ENCODE measurements at places on chromosomes 4 and X.
A peak's percentile ranks its signal among the peaks of the same experiment; 100 is the strongest.

GRCh38 chrX:7801711-7802110, 41.3 kb upstream of the VCX start:
- DNase-seq = no peak

- no peak for DNase-seq
Measured at GRCh38 chr4:25113915-25114904, 46.0 kb downstream of the SEPSECS start.

GRCh38 chr4:42452823-42453222, 55.5 kb downstream of the SHISA3 start:
- DNase-seq = no peak

DNA sequence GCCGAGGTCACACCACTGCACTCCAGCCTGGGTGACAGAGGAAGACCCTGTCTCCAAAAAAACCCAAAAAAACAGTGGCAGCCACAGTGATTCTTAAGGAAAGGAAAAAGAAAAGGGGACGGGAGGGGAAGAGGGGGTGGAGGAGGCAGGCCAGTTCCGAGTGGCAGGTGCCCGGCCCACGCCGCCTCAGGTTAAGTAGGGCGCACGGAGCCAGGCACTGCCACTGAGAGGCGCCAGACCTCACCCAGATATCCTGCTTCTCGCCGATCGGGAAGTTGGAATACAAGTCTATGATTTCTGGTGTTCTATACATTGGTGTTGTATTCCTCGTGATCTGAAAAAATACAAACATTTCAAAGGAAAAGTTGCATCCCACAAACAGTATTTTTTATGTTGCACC, 35.9 kb downstream of the GAK start:
- no peak for DNase-seq

DNA sequence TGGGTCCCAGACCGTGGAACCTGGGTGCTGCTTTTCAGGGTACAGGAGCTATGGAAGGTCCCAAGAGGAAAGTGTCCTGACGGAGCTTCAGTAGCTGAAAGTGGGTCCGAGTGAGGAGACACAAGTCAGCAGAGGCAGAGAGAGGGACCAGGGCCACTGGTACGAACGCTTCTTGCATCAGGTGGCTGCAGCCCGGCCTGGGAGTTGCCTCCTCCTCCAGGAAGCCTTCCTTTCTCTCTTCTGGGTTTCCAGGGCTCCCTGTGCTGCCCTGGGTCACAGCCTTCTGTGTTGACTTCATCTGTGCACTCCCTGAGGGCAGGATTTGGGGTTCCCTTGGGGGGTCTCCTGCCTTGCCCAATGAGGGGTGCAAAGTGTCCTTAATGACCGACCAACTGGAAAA, 94.5 kb downstream of the SORCS2 start:
- DNase-seq = no peak

GRCh38 chr4:186981161-186981560, 257.5 kb upstream of the FAT1 start:
- no peak for DNase-seq

DNA sequence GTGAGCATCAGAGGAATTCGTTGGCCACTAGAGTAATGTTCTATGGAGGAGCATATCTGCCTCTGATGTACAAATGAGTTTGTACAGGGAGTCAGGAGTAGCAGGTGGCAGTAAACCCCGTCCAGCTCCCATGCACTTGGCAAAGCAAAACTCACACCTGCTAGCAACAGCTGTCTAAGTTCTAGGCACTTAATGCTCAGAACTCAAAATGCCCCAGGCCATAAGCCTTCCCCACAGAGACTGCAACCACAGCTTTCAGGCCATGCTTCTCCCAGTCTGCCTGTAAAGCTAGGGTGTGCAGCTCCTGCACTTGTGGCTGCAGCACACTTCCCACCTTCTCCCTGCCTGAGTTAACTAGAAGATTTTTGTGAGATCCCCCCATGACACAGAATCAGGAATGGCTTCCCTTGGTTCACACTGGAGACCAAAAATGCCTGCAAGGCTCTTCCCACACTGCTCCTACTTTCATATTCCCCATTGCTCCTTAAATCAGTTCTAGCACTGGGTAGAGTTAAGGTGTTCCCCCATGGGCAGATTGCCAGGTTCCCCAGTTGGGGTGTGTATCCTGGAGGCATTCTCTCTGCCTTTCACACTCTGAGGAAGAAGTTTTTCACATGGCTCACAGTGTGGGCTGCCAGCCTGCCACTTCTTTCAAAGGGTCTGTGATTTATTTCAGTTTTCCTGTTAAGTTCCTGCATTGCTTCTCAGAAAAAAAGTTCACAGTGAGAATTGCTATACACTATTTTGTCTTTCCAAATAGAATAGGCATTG, 189.9 kb downstream of the STPG2 start:
- no peak for DNase-seq

DNA sequence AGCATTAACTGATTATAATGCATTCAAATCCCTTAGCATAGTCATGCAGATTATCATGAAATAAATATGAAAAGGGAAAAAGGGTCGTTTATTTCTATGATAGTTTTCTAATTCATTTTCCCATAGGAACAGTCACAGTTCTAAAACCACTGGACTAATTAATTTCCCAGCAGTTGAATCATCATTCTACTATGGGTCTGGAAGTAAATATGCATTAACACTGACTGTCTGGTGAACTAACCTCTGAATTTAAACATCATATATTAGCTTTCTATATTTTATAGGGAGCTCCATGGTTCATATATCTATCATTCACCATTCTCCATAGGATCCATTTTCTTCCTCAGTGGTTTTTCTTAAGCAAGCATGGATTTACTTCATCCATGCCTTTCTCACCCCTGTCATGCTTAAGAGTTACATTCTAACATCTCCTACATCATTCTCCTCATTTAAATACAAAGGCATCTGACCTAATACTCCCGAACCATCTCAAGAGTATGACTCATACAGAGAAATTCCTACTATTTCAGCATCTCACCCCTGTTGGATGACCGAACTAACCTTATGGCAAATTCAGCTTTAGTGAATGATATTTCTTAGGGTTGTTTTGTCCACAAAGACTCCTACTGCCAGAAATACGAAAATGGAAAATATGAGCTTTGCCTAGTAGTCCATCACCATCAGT, 198.7 kb upstream of the ADAMTS3 start:
- DNase-seq = no peak

DNA sequence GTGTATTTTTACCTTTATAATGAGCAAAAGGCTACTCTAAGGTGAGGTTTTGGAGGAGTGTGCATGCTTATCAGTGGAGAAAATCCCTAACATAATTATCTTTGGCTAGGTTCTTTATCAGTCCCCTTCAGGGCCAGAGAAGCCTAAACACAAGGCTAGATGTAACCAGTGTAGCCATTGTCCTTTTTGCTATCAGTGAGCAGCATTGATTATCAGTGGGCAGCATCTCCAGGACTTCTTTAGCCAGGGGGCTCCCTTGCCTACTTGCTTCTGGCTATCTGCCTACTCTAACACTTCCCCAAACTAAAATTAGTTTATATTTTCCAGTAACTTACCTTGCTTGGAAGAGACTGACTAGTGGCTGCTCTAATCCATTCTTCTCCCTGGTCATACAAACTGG, 595.6 kb downstream of the TRAM1L1 start:
- no peak for DNase-seq

GRCh38 chr4:3868211-3869173, 102.3 kb downstream of the ADRA2C start:
- no peak for DNase-seq

GRCh38 chr4:84099599-84099998, 399.5 kb downstream of the NKX6-1 start:
- no peak for DNase-seq

DNA sequence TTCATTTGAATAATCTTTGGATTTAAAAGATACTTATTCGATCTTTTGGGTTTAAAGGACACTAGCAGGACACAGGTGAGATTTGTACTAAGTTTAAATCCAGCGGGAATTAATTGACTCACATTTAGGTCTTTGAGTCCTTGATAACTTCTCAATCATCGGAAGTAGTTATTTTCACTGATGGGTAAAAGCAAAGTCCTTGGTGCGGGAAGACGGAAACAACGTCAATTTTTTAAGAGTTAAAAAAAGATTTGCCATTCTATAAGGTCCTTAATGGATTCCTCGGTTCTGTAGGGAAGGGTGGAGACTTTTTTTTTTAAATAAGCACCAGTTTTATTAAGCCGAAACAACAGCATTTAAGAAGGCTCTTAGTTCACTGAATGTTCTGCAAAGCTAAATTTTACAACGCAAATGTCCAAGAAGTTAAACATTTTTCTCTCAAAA, 2.9 kb downstream of the TMSB4X start:
- DNase-seq = no peak

- DNase-seq = no peak
Measured at GRCh38 chr4:47788126-47788525, 49.7 kb downstream of the CORIN start.

- no peak for DNase-seq
Measured at GRCh38 chr4:176339936-176340761, 20.4 kb downstream of the SPCS3 start.

DNA sequence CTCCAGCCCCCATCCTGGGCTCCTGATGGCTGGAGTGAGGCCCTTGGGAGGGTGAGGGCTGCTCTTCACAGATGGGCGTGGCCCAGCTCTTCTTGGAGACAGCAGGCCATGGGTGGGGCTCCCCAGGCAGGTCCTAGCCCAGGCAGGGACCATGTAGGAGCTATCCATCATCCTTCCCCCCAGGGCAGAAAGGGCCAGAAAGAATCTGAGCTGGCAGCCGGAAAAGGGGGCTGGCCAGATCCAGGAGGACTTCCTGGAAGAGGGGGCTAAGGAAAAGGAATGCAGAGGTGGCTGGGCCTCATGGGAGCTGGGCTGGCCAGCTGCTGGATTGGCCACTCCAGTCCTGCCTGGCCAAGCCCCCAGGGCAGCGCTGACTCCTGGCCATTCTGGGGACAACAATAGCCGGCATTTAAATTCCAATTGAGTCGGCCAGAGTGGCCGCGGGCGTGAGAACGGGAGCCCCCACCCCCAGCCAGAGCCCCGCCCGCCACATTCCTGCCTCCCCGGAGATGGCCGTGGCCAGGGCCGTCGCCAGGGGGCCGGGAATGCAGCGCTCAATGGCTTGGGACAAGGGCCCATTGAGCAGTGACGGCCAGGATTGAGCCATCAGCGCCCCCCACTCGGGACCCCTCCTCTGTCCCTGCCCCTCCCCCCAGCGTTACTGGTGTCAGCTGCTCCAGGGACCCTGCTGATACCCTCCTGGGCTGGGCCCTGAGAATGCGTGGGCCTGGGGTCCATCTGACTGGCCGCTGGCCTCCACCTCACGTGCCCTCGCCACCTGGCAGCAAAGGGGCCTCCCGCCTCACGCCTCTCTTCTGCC, 15.1 kb upstream of the FGFR3 start:
- no peak for DNase-seq

GRCh38 chrX:107508925-107509324, 59.5 kb downstream of the FRMPD3 start:
- no peak for DNase-seq

GRCh38 chr4:2172161-2172560, 69.8 kb downstream of the HAUS3 start:
- no peak for DNase-seq

GRCh38 chr4:6230502-6230785, 30.1 kb upstream of the JAKMIP1 start:
- DNase-seq = no peak

GRCh38 chr4:84481860-84482245, 17.2 kb downstream of the NKX6-1 start:
- DNase-seq = no peak

DNA sequence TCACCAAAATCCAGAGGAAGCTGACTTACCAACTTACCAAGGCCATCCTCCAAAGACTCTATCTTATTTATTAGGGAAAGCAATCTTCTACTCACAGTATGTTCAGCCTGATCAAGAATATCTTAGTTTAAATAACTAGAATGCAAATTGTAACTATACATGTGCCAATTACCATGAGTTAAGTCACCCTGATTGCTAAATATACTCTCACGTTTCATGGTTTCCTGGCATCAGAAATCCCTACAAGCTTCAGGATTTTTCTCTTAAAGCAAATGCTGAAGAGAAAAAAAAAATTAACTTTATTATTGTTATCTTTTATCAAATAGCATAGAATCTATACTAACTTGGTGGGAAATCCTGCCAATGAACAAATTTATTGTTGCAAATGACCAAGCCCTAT, 63.0 kb upstream of the MXD4 start:
- no peak for DNase-seq

- DNase-seq = no peak
Measured at GRCh38 chr4:90958256-90958895, 831.2 kb downstream of the CCSER1 start.

DNA sequence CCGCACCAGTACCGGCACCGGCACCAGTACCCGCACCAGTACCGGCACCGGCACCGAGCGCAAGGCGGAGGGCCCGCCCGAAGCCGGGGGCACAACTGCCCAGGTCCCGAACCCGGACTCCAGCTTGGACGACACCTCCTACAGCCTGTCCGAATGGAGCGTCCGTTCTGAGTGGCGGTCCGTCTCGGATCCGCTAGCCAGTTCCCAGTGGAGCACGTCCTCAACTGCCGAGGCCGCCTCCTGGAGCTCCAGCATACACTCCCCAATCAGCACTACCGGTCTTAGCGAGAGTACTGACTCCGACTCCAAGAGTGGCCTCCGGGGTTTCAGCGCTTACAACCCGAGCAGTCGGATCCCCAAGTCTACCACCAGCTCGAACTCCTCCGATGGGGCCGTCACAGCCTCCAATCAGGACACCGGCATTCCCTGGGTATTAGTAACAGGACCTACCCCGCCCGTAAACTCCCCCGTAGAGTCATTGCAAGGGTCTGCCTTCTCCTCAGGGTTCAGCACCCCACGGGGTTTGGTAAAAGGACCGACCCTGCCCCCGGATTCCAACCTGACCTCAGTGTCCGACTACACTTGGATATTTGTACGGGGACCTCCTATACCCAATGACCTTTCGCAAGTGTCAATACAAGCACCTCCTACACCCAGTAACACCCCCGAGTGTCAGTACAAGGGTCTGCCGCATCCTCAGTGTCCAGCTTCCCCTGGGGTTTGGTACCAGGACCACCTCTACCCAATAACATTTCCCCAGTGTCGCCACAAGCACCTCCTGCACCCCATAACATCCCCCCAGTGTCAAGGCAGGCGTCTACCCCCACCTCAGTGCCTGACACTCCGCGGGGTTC, 721 bp upstream of the MAOA start:
- peak; percentile 42 for DNase-seq

DNA sequence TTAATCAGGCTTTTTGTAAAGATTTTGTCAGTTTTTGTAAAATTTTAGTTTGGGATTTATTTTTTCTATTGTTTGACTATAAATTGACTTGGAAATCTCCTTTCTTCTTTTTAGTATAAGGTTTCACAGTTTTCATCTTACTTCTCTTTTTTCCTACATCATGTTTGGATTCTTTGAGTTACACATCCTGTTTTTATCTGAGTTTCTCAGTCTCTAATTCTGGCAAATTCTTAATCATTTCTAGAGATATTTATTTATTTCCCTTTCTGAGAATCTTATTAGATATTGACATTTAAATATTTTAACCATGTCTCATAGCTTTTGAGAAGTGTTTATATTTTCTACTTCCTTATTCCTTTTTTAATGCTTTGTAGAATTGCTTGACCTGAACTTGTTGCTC, 20.7 kb downstream of the USP53 start:
- no peak for DNase-seq

- DNase-seq = no peak
Measured at GRCh38 chr4:96786306-96786705, 946.4 kb downstream of the PDHA2 start.
